ENCODE measurements at places on chromosomes 7 and 10.

GRCh38 chr7:113628948-113629847 is 289.6 kb downstream of the PPP1R3A start:
- no peak for DNase-seq

DNA sequence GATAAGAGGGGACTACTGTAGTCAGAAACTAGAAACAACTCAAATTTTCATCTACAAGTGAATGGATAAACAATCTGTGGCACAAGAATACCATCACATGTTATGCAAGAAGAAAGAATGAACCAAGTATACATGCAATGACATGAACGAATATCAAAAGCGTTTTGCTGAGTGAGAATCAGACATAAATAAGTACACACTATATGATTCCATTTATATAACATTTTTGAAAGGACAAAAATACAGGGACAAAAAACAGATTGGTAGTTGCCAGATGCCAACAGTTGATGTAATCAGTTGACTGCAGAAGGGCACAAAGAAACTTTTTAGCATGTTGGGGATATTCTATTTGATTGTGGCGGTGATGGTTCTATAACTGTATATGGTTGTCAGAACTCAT is 33.6 kb downstream of the CTNNA3 start:
- no peak for DNase-seq

DNA sequence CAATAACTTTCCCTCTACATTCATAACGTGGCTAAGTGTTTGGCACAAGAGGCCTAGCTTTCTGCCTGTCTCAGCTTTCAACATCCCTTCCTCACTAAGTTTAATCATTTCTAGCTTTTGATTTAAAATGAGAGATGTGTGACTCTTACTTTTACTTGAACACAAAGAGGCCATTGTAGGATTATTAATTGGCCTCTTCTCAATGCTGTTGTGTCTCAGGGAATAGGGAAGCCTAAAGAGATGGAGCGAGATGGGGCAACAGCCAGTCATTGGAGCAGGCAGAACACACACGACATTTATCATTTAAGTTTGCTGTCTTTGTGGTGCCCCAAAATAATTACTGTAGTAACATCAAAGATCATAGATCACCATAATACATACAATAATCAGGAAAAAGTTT is 167.1 kb upstream of the TRIM24 start:
- no peak for DNase-seq

DNA sequence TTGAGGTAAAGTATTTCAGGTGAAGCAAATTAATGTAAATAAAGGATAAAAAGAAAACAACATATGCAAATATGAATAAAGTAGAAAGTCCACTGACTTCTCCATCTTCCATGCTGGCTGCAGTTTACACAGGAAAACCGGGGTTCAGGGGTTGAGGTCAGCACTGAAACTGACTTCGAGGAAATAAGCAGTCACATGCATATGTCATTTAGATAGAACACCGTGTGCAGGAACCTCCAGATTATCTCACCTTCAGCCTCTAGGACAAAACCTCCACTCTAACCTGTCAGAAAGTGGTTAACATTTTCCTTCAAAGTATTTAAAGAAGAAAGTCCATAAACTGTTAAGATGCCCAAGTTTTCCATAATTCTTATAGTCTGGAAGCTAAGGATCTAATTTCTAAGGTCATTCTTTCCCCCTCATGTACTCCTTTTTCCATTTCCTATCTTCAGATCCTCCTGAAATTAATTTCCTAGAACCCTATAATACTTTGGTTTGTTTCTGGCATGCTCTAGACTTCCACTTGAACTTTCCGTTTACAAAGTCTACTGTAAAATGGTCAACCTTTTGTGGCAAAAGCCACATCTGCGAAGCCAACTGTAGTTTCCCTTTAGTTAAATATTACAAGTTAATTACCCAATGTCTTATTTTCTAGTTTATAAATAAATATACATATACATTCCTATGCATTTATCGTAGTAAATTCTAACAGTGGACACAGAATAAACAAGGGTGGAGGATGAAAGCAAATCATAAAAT is 173.3 kb downstream of the RAPGEF5 start:
- no peak for DNase-seq

- no peak for DNase-seq
These were observed 117.3 kb upstream of the INHBA start for GRCh38 chr7:41820111-41820671.
